IMR-90 (cell line): ENCODE measurements at places on chromosomes 6 and 20. TPM values are rescaled to one million over a fixed set of nuclear protein-coding genes. Genes with fewer than 3 reads are reported as not detected.

The MMP24 gene
- 0.36 and 0.56 TPM in 2 replicates for total RNA-seq

The ARMC2 gene
- 0.56 and 0.72 TPM in 2 replicates for total RNA-seq

The PTPRK gene
- total RNA-seq = 66.1 and 80.8 TPM in 2 replicates

The MAK gene
- under 0.01 TPM in 1 of 2 replicates, not detected in the other for total RNA-seq

GRCh38 chr6:125142618-125143017 lies 11.0 kb upstream of the TPD52L1 start:
- H3K4me3 ChIP-seq = no peak overlapping the region
- no peaks in the 10 kb centered on the region for H3K36me3 ChIP-seq
- no peak overlapping the region for H3K27ac ChIP-seq
- H3K27me3 ChIP-seq = no peaks in the 10 kb centered on the region

GRCh38 chr6:137247724-137248123 lies 28.5 kb upstream of the IFNGR1 start:
- no peaks in the 10 kb centered on the region for H3K4me1 ChIP-seq
- H3K27ac ChIP-seq = no peak overlapping the region
- H3K36me3 ChIP-seq = no peaks in the 10 kb centered on the region
- peaks cover 2% of the 10 kb centered on the region; the same call in 1 of the 2 replicates for H3K27me3 ChIP-seq
- H3K4me3 ChIP-seq = no peak overlapping the region

DNA sequence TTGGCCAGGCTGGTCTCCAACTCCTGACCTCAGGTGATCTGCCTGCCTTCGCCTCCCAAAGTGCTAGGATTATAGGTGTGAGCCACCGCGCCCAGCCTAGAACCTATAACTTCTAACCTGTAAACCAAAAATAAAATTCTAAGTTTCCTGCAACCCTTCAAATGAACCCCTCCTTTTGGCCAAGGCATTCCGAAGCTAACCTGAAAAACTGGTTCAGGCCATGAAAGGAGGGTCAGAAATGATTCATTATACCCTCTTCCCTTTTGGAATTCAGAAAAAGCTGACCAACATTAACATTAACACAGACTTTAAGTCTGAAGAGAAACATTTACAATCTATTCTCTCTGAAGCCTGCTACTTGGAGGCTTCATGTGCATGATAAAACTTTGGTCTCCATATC lies 165.1 kb downstream of the TINAG start:
- H3K27ac ChIP-seq = no peak overlapping the region
- no peak overlapping the region for H3K4me3 ChIP-seq
- no peaks in the 10 kb centered on the region for H3K4me1 ChIP-seq
- no peaks in the 10 kb centered on the region for H3K36me3 ChIP-seq
- DNase-seq = no peak

GRCh38 chr6:84500726-84501125 lies 263.7 kb downstream of the TBX18 start:
- no peaks in the 10 kb centered on the region for H3K27me3 ChIP-seq
- H3K36me3 ChIP-seq = no peaks in the 10 kb centered on the region
- no peak overlapping the region for H3K27ac ChIP-seq
- H3K4me1 ChIP-seq = no peaks in the 10 kb centered on the region
- no peak overlapping the region for H3K4me3 ChIP-seq
- DNase-seq = no peak

DNA sequence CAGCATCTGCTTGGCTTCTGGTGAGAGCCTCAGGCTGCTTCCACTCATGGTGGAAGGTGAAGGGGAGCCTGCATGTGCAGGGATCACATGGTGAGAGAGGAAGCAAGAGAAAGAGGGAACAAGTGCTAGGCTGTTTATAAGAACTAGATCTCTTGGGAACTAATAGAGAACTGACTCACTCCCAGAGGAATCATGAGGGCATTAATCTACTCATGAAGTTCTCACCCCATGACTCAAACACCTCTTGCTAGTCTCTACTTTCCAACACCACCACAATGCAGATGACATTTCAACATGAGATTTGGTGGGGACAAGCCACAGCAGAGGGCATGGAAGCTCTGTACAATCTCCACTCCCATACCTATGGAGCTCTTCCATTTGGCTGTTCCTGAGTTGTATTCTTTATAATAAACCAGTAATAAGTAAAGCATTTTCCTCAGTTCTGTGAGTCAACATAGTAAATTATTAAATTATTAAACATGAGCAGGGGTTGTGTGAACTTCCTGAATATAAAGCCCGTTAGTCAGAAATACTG lies 524.1 kb upstream of the NRSN1 start:
- no peak overlapping the region for H3K4me3 ChIP-seq
- H3K27ac ChIP-seq = no peak overlapping the region
- no peaks in the 10 kb centered on the region for H3K4me1 ChIP-seq
- H3K36me3 ChIP-seq = no peaks in the 10 kb centered on the region
- no peak for DNase-seq
- H3K27me3 ChIP-seq = no peaks in the 10 kb centered on the region

DNA sequence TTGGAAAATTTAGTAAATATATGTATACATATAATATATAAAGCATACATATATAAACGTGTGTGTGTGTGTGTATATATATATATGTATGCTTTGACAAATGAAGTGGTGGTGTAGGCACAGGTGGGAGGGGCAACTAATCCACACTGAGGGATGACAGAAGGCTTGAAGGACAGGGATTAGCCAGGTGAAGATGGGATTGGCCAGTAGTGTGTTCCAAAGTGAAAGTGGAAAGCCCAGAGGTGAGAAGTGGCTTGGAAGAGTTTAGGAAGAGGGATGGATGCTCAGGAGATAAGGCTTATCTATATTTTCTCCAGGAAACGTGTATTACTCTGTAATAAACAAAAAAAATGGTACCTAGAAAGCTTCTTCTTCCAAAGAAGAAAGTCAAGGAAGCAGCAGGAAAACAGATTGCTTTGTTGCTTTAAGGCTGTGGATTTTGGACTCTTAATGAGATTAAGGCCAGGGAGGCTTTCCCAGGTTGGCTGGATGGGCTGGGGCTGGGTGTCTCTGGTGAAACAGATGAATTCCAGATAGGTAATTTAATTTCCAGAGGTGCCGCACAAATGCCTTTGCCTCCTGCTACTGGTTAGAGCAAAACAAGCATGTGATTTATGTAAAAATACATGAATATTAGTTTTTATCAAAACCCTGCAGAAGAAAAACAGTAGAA lies 63.9 kb downstream of the JARID2 start:
- H3K27me3 ChIP-seq = no peaks in the 10 kb centered on the region
- no peaks in the 10 kb centered on the region for H3K36me3 ChIP-seq
- DNase-seq = no peak

GRCh38 chr6:61886608-61887259 lies 399.3 kb downstream of the KHDRBS2 start:
- H3K4me3 ChIP-seq = no peak overlapping the region
- no peaks in the 10 kb centered on the region for H3K4me1 ChIP-seq
- H3K36me3 ChIP-seq = no peaks in the 10 kb centered on the region
- no peak for DNase-seq
- H3K27me3 ChIP-seq = no peaks in the 10 kb centered on the region

DNA sequence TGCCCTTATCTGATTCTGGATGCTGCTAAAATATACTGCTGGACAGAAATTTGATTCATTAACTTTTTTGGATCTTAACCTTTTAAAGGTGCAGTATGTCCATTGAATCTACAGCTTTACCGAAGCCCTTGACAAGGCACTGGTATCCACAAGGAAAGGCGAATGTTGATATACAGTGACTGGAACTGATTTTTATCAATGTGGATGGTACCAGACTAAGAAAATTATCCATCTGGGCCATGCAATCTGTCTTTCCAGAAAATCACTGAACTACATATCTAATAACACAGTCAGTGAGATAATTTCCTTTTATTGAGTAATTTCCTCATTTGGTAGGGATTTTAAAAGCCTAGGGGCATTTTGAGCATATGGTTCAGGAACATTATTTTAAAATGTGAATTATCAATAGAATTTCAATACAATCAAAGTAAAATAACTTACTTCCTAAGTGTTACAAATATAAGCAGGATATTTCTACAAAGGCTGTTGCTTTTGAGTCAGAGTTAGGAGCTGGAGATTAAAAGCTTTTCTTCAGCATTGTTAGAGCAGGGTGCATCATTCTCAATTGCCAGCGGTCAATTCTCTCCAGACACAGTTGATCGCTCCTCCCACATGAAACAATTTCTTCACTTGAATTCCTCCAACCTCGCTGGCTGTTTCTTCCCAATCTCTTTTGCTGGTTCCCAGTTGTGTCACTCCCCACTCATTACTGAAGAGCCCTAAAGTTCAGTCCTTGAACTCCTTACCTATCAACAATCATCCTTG lies 585.3 kb upstream of the FLRT3 start:
- DNase-seq = no peak
- H3K36me3 ChIP-seq = no peaks in the 10 kb centered on the region
- H3K27me3 ChIP-seq = no peaks in the 10 kb centered on the region
- H3K4me3 ChIP-seq = no peak overlapping the region

DNA sequence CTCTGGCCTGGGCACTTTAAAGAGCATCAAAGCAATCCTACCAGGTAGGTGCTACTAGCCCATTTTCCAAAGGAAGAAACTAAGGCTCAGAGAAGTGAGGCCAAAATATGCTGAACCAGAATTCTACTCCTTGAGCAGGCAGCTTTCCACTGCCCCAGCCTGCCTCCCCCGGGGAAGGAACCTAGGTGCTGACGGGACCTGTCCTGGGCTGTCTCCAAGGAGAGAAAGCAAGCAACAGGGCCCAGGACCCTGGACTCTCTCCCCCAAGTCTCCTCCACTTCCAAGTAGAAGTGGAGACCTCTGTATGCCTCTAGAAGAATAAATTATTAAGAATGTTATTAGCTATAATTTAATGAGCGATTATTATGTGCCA lies 159.5 kb downstream of the MRPL14 start:
- DNase-seq = no peak
- H3K4me1 ChIP-seq = peaks cover 14% of the 10 kb centered on the region
- H3K27me3 ChIP-seq = no peaks in the 10 kb centered on the region
- H3K4me3 ChIP-seq = no peak overlapping the region
- no peaks in the 10 kb centered on the region for H3K36me3 ChIP-seq

- H3K36me3 ChIP-seq = no peaks in the 10 kb centered on the region
- H3K4me1 ChIP-seq = no peaks in the 10 kb centered on the region
- H3K27ac ChIP-seq = no peak overlapping the region
- H3K4me3 ChIP-seq = no peak overlapping the region
Observed at GRCh38 chr6:153553627-153554026, 422.5 kb upstream of the RGS17 start.

DNA sequence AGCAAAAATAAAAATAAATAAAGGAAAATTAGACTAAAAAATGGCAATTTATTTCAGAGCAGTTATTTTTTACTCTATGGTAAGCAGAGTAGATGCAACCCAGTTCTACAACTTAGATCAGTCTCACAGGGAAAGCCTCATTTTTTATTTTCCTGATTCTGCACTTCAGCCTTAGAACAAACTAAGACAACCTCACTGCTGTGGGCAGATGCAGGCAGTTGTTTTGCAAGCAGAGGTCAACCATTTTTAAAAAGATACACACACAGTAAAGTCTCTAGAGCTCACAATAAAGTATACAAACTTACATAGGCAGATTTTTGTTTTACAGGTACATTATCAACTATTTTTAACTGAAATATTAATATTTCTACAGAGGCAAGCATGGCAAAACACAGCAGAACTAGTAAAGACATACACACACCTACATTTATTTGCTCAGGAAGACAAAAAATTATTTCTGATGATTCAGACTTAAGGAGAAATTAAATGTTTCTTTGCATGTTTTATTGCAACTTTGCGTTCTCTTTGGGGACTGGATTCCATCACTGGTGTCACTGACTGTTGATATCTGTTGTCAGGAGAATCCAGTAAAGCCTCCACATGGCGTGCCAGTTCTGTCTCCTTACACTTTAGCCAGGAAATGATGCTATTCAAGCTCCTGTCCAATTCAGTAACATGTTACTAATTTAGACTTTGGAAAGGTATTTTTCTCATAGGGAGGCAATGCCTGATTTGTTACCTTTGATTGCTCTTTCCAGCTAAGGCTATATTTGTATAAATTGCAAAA lies 102.7 kb downstream of the TRDN start:
- DNase-seq = no peak
- no peaks in the 10 kb centered on the region for H3K4me1 ChIP-seq
- no peak overlapping the region for H3K27ac ChIP-seq
- H3K4me3 ChIP-seq = no peak overlapping the region
- no peaks in the 10 kb centered on the region for H3K27me3 ChIP-seq

- no peaks in the 10 kb centered on the region for H3K27me3 ChIP-seq
- H3K4me1 ChIP-seq = no peaks in the 10 kb centered on the region
- no peak overlapping the region for H3K27ac ChIP-seq
- no peaks in the 10 kb centered on the region for H3K36me3 ChIP-seq
- no peak overlapping the region for H3K4me3 ChIP-seq
Observed at GRCh38 chr6:29466241-29466640, 9.3 kb downstream of the OR2H1 start.

GRCh38 chr6:13076575-13076974 lies 251.8 kb downstream of the TBC1D7 start:
- H3K27me3 ChIP-seq = no peaks in the 10 kb centered on the region
- no peaks in the 10 kb centered on the region for H3K36me3 ChIP-seq
- no peak overlapping the region for H3K4me3 ChIP-seq
- H3K27ac ChIP-seq = no peak overlapping the region
